ENCODE measurements at places on chromosomes 3 and 15. TPM values are rescaled to one million over a fixed set of nuclear protein-coding genes. Genes with fewer than 3 reads are reported as not detected.

DNA sequence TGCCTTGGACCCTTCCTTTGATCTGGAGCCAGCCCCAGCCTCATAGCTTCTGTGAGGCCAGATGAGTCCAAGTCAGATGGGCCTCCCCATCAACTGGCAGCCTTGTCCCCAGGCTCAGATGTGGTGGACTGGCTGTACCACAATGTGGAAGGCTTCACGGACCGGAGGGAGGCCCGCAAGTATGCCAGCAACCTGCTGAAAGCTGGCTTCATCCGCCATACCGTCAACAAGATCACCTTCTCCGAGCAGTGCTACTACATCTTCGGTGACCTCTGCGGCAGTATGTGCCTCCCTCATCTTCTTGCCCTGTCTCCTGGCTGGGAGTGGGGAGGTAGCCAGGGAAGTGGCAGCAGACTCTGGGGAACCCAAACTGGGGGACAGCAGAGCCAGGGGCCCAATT is 6.9 kb upstream of the AP2M1 start:
- DNase-seq = no peak

GRCh38 chr3:145857956-145858355 is 303.0 kb downstream of the PLOD2 start:
- DNase-seq = no peak

GRCh38 chr3:112629425-112629824 is 11.5 kb downstream of the CCDC80 start:
- no peak for DNase-seq

GRCh38 chr3:192373032-192373431 is 354.3 kb downstream of the FGF12 start:
- no peak for DNase-seq

GRCh38 chr3:194365526-194365925 is 4.0 kb downstream of the LRRC15 start:
- DNase-seq = no peak

The PRTG gene
- 1.00 TPM for total RNA-seq

The ZNF609 gene
- 37.9 TPM for total RNA-seq

The PROS1 gene
- 31.3 TPM for total RNA-seq
